Foreskin keratinocyte (primary cell): ENCODE measurements at places on chromosomes 1 and 21. TPM values are rescaled to one million over a fixed set of nuclear protein-coding genes. Genes with fewer than 3 reads are reported as not detected.

Gene TMOD4
- polyA plus RNA-seq: 0.29 and 0.45 TPM in 2 replicates

Gene OPTC
- polyA plus RNA-seq: not detected in 2 replicates

Gene SMIM11
- polyA plus RNA-seq: 2.5 and 7.8 TPM in 2 replicates

Gene EDARADD
- 3.1 TPM in 2 replicates for polyA plus RNA-seq

Gene GPR37L1
- polyA plus RNA-seq: 0.01 and 0.02 TPM in 2 replicates

Gene LORICRIN
- polyA plus RNA-seq: 0.03 TPM in 1 of 2 replicates, not detected in the other

Gene SASS6
- 1.8 and 2.7 TPM in 2 replicates for polyA plus RNA-seq

Gene TCEANC2
- polyA plus RNA-seq: 2.1 and 2.9 TPM in 2 replicates

Gene LAPTM5
- polyA plus RNA-seq: 0.02 and 0.04 TPM in 2 replicates

Gene S100A9
- 16.0 and 21.7 TPM in 2 replicates for polyA plus RNA-seq

Gene FAM229A
- 0.42 and 0.71 TPM in 2 replicates for polyA plus RNA-seq

Gene SYDE2
- 0.19 and 0.30 TPM in 2 replicates for polyA plus RNA-seq

Gene GNG12
- polyA plus RNA-seq: 67.8 and 74.1 TPM in 2 replicates

Gene CHODL
- 0.37 and 0.49 TPM in 2 replicates for polyA plus RNA-seq

Gene CHI3L1
- polyA plus RNA-seq: not detected in 2 replicates
